Activated naive CD8-positive, alpha-beta T cell treated with anti-CD3 and anti-CD28 coated beads for 36 hours (primary cell): ENCODE measurements at places on chromosomes 7 and 10.

GRCh38 chr7:70068531-70068930 lies 470.3 kb downstream of the AUTS2 start:
- DNase-seq, result no peak

DNA sequence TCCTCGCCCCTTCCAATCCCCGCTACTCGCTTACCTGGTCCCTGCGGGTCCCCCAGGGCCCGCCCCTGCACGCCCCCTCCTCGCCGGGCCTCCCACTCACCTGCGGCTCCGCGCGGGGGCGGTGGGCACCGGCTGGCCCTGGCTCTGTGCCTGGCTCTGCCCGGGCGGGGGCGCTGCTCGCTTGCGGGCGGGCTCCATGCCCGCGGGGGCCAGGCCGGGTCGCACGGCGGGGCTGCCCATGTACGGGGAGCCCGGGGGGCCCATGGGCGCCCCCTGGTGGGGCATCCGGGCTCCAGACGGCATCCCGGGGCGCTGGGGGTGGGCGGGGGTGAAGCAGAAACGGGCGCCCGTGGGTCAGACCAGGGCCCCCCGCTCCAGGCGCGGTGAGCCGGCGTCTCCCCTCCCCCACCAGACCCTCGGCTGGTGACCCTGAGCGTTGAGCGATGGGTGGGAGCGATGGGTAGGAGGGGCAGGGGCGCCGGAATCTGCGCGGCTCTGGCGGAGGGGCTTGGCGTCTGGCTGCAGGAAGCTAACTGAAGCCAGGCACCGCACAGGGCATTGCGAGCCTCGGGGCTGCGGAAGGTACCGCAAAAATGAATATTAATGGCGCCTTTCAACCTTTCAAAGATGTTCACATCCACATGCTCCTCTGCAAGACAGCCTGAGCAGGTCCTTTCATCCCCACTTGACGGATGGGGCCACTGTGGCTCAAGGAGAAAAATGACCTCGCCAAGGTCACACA lies 3.0 kb downstream of the SMARCD3 start:
- peak; percentile 78 for DNase-seq

- no peak for DNase-seq
These were observed 417.1 kb downstream of the DNAJB6 start for GRCh38 chr7:157753713-157754415.

GRCh38 chr10:6279540-6280267 lies 77.0 kb downstream of the PFKFB3 start:
- DNase-seq, result no peak

- DNase-seq, result no peak
These were observed 207.0 kb downstream of the GPAM start for GRCh38 chr10:111976557-111976956.

- peak; percentile 77 for DNase-seq
These were observed 113.9 kb downstream of the ABLIM1 start for GRCh38 chr10:114544045-114544659.

GRCh38 chr10:110842326-110842904 lies 29.3 kb upstream of the PDCD4 start:
- DNase-seq, result no peak

- DNase-seq, result no peak
These were observed 60.7 kb upstream of the FOXK1 start for GRCh38 chr7:4621396-4621795.

GRCh38 chr7:4461531-4461930 lies 220.6 kb upstream of the FOXK1 start:
- no peak for DNase-seq

- DNase-seq, result no peak
These were observed 214.9 kb downstream of the LRMDA start for GRCh38 chr10:75646218-75646915.

GRCh38 chr10:122650331-122650730 lies 49.3 kb downstream of the C10orf120 start:
- no peak for DNase-seq

- DNase-seq, result no peak
These were observed 39.6 kb downstream of the SEC61G start for GRCh38 chr7:54719425-54719824.

DNA sequence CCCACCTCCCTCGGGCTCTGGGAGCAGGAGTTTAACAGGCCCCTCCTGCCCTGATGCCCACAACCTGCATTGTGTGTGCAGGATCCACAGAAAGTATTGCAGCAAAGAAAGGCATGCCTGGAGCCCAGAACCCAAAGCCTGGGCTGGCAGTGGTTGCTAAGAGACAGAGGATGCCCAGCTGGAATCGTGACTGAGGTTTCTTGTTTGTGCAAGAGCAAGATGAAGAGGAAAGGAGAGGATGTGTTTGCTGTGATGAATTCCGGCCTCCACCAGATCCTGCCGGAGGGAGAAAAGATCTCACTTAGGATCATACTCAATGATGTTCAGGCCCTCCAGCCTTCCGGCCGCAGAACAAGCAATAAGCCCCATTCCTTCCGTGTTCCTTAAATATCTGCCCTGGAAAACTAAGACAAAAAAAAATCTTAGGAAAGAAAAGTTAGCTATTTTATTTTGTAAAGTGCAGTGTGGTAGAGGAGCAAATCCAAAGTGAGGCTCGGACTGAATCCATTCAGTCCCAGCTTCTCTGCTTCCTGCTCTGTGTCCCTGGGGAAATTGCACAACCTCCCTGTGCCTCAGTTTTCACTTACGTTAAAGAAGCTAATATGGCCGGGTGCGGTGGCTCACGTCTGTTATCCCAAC lies 57.1 kb downstream of the SLIT1 start:
- DNase-seq, result no peak

- DNase-seq, result peak; percentile 18
These were observed 46.4 kb downstream of the RAMP3 start for GRCh38 chr7:45203936-45204445.

DNA sequence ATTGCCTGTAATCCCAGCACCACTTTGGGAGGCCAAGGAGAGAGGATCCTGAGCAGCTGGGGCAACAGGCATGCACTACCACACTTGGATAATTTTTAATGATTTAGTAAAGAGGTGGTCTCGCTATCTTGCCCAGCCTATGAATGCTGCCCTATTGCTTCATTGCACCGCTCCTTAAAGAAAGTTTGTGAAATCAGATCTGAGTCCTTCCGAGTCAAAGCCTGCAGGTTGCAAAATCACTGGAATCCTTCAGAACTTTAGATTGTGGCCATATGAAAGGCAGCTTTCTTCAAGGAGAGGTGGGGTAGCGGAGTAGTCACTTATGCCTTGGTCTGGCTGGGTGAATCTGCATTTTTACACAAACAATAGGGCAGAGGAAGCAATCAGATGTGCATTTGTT lies 166.3 kb downstream of the ARHGAP12 start:
- DNase-seq, result no peak

GRCh38 chr7:87561702-87562101 lies 39.0 kb downstream of the ABCB1 start:
- no peak for DNase-seq

GRCh38 chr10:73552819-73553715 lies 38.1 kb downstream of the USP54 start:
- no peak for DNase-seq

GRCh38 chr10:5460468-5461202 lies 38.7 kb downstream of the CALML5 start:
- DNase-seq, result no peak

GRCh38 chr10:9035355-9035754 lies 980.9 kb downstream of the GATA3 start:
- DNase-seq, result no peak

DNA sequence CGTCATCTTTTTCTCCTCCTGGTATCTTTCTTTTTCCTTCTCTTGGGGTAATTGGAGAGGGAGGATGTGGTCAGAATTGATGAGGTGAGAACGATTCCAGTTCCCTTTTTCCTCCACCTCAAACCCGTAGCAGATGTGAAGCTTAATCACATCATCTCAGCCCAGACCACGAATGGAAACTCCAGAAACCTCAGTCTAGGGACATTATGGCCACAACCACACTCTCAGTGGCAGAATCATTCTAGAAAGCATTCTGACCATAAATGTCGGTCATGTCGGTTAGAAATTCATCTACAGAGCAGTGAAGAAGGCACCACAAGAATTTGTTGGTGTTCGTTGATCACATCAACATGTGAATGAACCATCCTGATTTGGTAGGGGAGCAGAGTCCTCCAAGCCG lies 78.7 kb downstream of the GATA3 start:
- DNase-seq, result peak; percentile 69

GRCh38 chr10:59333701-59334100 lies 28.6 kb downstream of the FAM13C start:
- no peak for DNase-seq

DNA sequence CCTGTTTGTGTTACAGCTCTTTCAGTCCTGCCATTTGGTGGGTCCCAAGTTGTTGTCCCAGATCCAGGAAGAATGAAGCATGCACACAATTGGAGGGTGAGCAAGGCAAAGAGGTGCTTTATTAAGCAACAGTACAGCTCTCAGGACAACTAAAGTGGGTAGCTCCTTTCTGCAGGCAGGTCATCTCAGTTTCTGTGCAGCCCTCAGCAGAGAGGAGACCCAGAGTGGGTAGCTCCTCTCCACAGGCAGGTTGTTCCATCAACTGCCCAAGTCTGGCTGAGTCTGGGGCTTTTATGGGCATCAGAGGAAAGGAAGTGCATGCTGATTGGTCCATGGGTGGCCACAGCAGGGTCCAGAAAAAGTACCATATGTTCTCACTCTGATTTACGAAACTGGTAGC lies 624.5 kb downstream of the LRMDA start:
- DNase-seq, result no peak

GRCh38 chr7:1761097-1761496 lies 91.0 kb downstream of the ELFN1 start:
- DNase-seq, result no peak

- DNase-seq, result peak; percentile 69
These were observed 316.5 kb downstream of the ADARB2 start for GRCh38 chr10:1420661-1421362.

GRCh38 chr7:44990109-44991023 lies 9.6 kb upstream of the CCM2 start:
- no peak for DNase-seq

DNA sequence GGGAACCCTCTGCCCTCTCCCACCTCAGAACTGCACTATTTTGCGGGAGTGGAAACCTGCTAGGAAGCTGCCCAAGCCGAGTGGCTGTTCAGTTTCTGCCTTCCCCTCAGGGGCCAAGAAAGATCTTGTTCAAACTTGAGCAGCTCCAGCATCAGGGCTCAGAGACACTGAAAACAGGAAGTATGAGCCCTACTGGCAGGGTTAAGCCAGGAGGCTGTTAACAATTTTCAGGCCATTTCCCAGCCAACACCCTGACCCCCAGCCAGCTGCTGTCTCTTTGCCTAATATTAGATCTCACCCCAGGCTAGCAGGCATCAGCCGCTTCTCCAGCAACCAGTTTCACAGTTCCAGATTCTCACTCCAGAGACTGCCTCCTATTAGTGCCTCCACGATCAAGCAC lies 9.2 kb downstream of the PLAU start:
- no peak for DNase-seq

DNA sequence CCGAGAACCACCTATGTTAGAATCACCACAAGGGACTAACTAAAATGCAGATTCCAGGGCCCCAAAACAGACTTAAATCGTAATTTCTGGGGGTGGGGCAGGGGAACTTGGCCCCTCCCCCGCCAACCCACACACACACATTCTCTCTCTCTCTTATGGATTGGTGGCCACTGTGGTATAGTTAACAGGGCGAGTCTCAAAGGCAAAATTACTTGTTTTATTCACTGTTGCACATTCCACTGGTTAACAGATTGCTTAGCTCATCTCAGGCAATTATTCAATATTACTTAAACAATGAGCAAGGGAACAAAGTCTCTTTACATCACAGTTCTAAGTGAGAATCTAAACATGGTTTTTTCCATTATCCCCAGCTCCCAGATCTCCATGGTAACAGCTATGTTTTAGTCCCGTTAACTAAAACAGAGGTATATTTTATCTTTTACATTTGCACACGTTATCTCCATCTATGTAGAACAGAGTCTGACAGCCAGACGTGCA lies 38.5 kb downstream of the IGF2BP3 start:
- no peak for DNase-seq

DNA sequence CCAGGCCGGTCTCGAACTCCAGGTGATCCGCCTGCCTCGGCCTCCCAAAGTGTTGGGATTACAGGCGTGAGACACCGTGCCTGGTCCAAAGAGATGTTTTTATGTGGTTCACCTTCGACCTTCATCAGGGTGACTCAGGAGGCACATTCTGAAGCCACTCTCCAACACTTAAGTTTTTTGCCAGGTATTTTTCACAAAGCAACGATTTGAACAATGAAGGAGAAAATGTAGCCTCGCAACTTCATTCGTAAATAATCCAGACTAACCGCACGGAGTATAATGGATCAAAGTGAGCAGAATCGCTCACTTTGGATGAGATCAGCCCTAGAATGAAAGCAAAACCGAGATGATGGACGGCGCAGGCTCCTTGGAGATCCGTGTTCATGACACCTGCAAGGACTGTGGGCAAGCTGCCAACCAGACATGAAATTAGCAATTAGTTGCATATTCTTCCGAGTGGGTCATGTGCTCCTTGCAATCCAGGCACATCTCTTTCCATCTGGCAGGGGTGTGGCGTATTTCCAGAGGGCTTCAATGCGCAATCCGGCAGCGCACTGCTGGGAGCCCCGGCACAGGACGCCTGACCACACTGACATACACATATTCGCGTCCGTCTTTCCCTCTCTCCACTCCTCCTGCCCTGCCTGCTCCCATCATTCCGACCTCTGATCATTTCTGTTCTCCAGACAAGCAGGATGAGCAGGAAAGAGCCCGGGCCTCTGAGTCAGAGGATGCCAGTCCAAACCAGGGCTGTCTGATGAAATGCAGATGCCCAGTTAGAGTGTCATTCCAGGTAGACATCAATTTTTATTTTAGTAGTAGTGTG lies 148.4 kb downstream of the KLF6 start:
- DNase-seq, result no peak
